ENCODE measurements at places on chromosomes 5 and 9. TPM values are rescaled to one million over a fixed set of nuclear protein-coding genes. Genes with fewer than 3 reads are reported as not detected.

GRCh38 chr5:78706825-78707224, 58.3 kb upstream of the LHFPL2 start:
- DNase-seq = no peak

DNA sequence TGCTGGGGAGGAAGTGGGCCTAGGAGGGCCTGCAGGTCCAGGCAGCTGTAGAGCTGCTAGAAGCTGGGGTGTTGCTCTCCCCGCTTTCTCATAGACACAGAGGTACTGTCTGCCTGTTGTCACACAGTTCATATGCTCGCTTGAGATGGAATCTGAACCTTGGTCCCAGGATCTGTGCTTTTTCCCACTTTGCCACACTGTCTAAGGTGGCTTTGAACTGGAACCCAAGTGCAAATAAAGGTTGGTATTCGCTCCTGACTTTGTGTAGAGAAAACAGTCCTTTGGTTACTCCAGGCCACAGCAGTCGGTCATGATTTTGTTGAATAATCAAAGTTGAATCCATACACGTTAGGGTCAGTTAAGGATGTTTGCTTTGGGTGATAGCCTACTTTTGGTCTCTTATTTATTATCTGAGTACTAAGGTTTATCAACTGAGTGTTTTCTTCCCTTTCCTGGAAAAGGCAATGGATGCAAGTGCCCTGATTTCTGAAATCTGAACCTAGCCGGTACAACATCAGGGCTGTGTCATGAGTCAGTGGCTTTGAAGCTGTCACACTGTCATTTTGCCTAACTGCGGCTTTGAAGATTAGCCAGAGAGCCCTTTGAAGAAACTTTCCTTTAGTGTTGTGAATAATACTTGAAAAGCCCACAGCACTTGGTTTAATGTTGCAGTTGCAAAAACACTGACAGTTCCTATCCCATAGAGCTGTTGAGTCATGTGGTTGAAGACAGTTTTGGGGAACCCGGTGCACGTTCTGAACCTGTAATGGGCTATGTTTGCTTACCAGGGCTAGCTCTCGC, 41.3 kb downstream of the HABP4 start:
- no peak for DNase-seq

GRCh38 chr5:173282916-173283315, 45.3 kb downstream of the STC2 start:
- no peak for DNase-seq

DNA sequence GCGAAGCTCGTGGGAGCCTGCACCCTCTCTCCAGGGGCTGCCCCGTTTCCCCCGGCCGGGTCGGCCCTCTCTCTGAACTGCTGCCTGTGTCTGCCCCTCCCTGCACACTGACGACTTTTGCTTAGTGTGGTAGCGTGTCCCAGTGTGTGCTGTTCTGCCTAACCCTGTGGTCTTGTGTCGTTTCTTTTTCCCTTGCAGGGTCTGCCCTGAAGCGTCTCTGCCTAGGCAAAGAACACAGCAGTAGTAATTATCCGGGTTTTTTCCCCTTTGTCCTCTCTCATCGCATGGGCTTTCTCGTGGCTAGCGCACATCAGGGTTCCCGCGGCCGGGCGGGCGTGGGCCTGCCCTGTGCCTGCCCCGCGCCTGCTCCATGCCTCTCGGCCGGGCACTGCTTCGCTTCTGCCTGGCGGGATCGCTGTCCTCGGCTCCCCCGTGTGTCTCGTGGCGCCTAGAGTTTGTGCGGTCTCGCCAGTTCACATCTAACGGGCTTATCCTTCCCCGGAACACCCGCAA, 122.7 kb downstream of the WNK2 start:
- DNase-seq = no peak

- DNase-seq = no peak
These were observed 144.7 kb downstream of the TRPM6 start for GRCh38 chr9:74742792-74743730.

DNA sequence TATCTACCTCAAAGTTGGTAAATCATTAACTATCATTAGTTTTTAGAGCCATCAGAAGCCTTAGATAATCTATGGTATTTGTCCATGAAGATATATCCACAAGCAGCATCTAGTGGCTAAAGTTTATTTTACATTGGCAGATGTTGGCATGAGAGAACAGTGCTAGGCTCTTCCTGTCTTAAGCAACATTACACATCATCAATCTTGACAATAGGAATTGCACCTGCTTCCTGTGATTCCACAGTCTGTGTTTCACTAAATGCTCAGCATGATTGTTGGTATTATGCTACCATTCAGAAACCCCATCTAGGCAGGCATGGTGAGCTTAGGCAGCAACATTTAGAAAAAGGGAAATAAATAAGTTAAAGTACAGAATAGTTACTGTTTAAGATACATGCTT, 246.6 kb downstream of the SLCO4C1 start:
- DNase-seq = no peak

- no peak for DNase-seq
These were observed 63.7 kb downstream of the DENND4C start for GRCh38 chr9:19294219-19294618.

- DNase-seq = no peak
These were observed 72.1 kb upstream of the STK32A start for GRCh38 chr5:147162740-147163139.

- DNase-seq = no peak
These were observed 25.7 kb downstream of the C9orf85 start for GRCh38 chr9:71937070-71937625.

DNA sequence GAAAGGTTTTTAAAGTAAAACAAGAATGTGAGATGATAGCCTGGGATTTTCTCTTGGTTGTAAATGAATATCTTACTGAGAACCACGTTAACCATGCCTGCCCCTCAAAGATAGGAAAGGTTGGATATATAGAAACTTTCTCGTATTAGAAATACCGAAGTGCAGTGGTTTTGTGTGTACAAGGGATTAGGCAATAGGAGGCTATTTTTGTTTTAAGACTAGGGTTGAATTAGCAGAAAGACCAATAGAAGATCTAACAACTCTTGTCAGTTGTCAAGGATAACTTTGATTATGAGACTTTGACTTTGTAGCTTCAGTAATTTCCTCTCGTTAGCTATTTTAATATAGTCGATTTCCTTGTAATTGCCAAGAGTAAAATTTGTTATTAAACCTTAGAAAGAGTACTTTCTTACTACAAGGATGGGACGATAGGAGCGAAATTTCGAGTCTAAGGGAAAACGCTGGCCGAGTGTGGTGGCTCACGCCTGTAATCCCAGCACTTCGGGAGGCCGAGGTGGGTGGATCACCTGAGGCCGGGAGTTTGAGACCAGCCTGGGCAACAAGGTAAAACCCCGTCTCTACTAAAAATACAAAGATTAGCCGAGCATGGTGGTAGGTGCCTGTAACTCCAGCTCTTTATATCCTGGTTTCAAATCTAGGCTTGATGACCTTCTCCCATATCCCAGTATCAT, 838 bp downstream of the POLK start:
- no peak for DNase-seq

DNA sequence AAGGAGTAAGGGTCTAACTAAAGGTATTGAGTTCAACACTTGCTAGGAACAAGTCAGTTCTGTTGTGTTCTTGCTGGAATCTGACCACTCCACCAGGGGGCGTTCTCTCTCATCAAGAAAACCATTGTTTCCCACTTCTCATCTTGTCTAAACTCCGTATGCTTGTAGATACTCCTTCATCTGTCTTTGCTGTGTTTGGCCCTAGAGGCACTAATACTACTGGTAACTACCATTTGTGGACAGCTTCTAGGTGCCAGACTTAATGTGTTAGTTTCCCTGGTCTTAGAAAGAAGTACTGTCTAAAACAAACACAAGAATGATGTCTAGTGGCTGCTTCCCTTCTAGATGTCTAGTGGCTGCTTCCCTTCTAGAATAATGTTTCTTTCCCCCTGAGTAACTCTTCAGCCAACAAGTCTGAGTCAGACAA, 18.7 kb upstream of the PTPDC1 start:
- no peak for DNase-seq

DNA sequence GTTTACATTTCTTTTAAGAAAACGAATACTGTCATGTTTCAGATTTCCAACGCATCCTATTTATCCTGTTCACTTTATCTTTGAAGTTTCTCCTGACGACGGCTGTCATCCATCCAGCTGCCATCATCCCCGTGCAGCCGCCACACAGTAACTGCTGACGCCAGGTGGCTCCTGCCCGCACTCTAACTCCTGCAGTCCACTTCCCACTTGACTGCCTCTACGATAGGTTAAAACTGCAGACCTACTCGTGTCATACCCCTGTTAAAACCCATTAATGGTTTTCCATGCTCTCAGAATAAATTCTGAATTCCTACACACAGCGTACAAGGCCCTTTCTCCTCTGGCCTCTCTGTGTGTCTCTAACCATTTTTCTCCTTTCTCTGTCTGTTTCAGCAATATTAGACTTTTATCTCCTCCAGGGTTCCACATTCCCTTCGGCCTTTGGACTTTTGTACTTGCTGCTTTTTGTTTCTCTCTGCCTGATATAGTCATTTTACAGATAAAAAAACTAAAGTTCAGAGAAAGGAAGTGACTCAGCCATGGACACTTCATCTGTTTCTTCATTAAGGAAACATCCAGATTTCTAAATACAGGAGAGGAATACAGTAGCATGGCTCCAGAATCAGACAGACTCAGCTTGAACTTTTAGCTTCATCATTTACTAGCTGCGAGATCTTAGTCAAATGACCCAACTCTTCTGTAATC, 84.9 kb downstream of the ADAMTS12 start:
- no peak for DNase-seq

- DNase-seq = peak; percentile 9
These were observed 183.0 kb downstream of the RGS3 start for GRCh38 chr9:113646491-113646890.

DNA sequence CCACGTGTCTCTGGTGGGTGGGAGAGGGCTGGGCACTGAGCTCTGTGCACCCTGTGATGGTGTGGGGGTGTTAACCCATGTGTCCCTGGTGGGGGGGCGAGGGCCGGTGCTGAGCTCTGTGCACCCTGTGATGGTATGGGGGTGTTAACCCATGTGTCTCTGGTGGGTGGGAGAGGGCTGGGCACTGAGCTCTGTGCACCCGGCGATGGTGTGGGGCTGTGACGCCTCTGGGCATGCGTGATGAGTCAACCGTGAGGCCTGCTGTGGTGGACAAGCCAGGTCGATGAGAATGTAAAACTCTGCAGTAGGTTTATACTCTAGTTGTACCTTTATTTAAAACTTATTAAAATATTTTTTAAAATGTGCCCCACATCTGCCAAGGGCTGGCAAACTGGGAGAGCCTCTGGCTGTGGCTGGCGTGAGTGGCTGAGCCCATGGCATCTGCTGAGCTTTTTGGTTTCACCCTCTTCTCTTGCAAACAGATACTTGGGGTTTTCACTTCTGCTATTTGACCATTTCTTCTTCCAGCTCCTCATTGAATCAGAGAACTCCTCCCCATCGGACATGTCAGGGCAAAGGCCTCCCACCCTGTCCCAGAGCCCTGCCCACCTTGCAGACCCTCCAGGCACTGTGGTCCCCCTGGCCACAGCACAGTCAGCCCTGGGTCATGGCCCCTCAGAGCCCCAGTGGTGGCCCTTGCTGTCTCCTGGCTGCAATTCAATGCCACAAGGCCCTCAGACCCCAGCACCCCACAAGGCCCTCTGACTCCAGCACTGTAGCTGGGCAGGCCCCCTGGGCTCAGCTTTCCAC, 18.5 kb upstream of the EXOC3 start:
- DNase-seq = no peak

DNA sequence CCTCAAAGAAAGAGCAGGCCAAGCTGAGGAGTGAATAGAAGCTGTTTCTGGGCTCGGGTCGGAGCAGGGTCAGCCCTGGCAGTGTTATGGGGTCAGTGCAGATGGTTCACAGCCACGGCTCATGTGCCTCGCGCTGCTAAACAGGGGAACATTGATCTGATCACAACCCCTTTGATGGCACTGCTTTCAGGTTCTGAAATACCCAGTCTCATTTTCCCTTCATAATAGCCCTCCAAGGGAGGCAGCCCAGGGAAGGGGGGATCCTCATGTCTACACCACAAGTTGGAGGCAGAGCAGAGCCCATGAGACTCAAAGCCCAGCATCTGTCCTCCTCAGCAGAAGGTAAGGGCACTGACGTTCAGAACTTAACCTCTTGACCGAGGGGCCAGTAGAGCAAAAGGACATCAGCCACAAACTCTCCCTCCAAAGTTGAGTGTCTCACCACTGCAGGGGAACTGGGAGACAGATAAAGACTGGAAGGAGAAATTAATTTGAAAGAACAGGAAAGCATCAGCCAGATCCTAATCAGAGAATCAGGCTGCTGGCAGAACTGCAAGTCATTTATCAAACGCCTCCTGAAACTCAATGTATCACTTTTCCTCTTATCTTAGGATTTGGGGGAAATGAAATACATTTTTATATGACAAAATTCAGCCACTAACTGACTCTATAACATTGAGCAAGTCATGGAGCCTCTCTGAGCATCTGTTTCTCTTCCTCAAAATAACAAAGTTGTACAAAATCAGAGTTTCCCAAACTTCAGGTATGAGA, 110.6 kb downstream of the SH3TC2 start:
- no peak for DNase-seq

DNA sequence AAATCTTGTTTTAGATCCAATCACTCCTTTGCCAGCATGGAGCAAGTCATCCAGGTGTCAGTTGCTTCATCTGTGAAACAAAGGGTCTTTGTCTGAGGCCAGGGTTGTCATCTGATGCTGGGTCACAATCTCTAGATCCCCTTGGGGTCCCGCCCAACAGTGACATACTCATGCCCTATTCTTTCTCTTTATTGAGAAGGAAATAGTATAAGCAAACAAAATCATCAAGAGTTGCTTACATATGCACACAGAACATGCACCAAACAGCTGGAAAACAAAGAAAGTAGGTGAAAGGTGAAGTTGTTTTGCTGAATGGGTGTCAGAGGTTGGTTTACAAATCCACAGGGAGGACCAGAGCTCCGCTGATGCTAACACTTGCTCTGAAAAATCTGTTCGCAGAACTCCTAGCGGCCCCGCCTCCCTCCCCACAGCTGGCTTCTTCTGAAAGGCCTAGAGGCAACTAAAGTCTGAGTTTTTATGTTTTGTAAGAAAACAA, 106.1 kb upstream of the SLC44A1 start:
- DNase-seq = no peak

The SV2C gene
- total RNA-seq = 0.88 TPM

The PCDHA10 gene
- not detected for total RNA-seq

The ZNF169 gene
- 6.8 TPM for total RNA-seq

The CHSY3 gene
- total RNA-seq = not detected

The PCSK1 gene
- not detected for total RNA-seq

The POU5F2 gene
- total RNA-seq = 0.75 TPM

The GZMA gene
- 1.7 TPM for total RNA-seq

The COL15A1 gene
- 0.11 TPM for total RNA-seq
